ENCODE measurements at places on chromosomes 5 and 9.

GRCh38 chr9:4820168-4820567 lies 27.4 kb downstream of the RCL1 start:
- DNase-seq: no peak

- no peak for DNase-seq
These were observed 90.1 kb downstream of the THBS4 start for GRCh38 chr5:80125022-80125961.

DNA sequence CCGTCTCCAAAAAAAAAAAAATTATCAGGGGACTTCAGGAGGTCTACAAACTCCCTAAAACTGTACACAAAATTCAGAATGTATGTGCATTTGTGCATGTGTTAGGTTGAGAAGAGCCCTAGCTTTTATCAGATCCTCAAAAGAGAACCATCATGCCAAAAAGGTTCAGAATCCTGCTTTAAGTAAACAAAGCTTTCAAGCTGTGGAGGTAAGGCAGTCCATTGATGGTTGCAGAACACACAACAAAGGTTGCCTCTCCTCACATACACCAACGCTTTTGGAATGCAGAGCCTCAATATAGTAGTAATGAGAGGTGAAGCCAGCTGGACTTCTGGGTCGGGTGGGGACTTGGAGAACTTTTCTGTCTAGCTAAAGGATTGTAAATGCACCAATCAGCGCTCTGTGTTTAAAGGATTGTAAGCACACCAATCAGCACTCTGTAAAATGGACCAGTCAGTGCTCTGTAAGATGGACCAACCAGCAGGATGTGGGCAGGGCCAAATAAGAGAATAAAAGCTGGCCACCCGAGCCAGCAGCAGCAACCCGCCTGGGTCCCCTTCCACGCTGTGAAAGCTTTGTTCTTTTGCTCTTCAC lies 57.9 kb upstream of the RNF38 start:
- DNase-seq: no peak

DNA sequence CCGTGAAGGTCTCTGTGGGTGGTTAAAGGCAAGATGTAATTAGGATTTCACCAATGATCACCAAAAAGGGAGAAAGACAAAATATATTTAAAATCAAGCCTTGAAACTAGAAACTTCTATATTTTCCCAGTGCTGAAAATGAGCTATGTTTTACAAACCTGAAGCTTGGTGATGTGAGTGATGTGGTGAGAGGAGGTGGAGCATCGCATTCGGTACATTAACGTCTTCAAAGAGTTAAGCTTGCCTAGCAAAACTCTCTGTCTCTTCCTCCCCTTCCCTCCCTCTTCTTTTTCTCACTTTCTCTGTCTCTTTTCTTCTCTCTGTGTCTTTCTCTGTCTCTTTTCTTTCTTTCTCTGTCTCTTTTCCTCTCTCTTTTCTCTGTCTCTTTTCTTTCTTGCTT lies 347.3 kb upstream of the IRX2 start:
- no peak for DNase-seq

DNA sequence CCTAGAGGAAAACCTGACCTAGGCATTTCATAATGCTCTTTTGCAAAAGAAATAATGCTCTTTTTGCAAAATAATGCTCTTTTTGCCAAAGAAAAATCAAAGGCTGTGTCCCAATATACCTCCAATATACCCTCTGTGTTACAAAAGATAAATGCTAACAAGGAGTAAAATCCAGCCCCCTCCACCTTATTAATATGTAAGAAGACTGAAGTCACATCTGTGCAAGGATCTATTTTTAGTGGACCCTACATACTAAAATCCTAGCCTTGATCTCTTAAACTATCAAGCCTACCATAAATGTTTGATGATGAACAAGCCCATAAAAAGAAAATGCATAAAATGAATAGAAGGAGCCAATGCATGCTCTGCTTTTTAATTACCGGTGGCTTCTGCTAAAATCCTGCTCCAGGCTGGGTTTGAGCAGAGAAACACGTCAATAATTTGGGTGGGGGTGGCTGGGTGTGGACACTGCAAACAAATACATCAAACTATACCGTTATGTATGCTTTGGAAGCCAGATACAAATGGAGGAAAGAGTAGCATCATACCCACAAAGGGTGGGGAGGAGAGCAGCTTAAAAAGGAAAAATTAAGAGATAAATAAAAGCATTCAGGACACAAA lies 131.6 kb downstream of the SEMA6A start:
- no peak for DNase-seq

GRCh38 chr9:114299286-114300152 lies 23.4 kb upstream of the ORM1 start:
- DNase-seq: no peak
